H7 (cell line): ENCODE measurements at places on chromosomes 5 and 9.

GRCh38 chr5:168093200-168093910 lies 198.1 kb upstream of the WWC1 start:
- no peak for DNase-seq

- DNase-seq, result no peak
Measured at GRCh38 chr9:112570671-112571167, 84.1 kb downstream of the KIAA1958 start.

GRCh38 chr5:142290577-142291299 lies 34.1 kb downstream of the SPRY4 start:
- no peak for DNase-seq

GRCh38 chr9:37324691-37325490 lies 97.6 kb upstream of the GRHPR start:
- peak; percentile 2 for DNase-seq

DNA sequence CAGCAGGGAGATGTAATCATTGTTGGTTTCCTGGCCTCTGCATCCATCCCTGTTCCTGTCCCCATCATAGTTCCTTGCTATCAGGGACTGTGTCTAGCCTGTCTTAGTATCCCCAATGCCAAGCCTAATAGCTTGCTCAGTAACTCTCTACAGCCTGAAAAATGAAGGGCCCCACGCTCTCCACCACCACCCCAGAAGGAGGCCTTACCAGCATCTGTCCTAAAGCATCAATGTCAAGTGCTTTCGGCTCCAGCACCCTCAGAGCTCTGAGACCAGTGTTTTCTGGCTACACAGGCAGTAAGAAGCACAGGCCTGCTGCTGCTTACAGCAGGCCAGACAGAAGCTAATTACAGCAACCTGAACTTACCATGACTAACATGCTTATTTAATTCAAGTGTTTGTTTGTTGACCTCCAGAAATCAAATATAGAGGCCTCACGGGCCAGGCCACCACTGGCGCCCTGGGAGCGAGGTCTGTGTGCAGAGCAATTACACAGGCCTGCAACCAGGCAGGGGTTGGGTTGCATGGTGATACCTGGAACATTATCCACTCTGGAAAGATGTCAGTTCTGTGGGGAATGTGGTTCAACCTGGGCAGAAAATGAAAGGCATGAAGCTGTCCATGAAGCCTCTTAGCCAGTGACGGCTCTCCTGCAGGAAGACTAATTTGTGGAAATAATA lies 124.3 kb downstream of the SLC1A3 start:
- no peak for DNase-seq

- DNase-seq, result no peak
Measured at GRCh38 chr5:58759745-58760144, 176.9 kb downstream of the RAB3C start.

DNA sequence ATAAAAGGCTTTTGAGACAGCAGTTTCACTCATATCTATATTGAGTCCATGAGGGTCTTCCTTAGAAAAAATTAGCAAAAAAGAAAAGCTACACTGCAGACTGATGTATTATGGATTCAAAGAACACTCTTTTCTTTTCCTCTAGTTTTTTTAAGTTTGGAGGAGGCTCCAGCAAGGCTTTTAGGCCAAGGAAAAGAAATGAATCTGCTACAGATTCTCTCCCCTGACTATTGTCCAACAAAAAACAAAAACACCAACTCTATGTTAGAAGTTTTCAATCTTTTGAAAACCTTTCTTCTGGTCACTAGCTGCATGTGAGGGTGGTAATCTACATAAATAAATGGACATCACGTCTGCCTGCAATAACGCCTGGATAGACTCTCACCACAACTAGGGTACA lies 310.4 kb downstream of the ARL15 start:
- DNase-seq, result no peak

DNA sequence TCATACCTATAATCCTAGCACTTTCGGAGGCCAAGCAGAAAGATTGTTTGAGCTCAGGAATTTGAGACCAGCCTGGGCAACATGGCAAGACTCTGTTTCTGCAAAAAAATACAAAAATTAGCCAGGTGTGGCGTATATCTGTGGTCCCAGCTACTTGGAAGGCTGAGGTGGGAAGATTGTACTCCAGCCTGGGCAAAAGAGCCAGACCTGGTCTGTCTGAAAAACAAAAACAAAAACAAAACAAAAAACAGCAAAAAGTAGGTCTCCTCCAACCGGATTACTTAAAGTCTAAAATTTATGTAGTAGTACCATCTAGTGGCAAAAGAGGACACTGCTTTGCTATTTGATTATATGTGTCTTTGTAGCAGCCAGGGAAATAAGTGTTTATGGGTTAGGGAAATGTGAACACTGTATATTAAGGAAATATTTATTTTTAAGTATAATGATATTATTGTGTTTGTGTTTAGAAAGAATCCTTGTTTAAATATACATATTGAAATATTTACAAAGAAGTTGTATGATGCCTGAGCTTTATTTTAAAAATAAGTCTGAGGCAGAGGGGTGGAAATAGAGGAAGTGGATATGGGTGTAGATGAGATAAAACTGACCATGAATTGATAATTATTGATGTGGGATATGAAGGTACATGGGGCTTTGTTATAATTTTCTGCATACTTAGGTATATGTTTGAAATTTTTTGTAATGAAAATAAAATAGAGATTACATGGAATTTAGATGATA lies 20.0 kb downstream of the APC start:
- DNase-seq, result peak; percentile 29

- no peak for DNase-seq
Measured at GRCh38 chr9:87567983-87568382, 70.3 kb downstream of the DAPK1 start.

GRCh38 chr5:95664204-95664786 lies 17.7 kb downstream of the RFESD start:
- DNase-seq, result no peak

DNA sequence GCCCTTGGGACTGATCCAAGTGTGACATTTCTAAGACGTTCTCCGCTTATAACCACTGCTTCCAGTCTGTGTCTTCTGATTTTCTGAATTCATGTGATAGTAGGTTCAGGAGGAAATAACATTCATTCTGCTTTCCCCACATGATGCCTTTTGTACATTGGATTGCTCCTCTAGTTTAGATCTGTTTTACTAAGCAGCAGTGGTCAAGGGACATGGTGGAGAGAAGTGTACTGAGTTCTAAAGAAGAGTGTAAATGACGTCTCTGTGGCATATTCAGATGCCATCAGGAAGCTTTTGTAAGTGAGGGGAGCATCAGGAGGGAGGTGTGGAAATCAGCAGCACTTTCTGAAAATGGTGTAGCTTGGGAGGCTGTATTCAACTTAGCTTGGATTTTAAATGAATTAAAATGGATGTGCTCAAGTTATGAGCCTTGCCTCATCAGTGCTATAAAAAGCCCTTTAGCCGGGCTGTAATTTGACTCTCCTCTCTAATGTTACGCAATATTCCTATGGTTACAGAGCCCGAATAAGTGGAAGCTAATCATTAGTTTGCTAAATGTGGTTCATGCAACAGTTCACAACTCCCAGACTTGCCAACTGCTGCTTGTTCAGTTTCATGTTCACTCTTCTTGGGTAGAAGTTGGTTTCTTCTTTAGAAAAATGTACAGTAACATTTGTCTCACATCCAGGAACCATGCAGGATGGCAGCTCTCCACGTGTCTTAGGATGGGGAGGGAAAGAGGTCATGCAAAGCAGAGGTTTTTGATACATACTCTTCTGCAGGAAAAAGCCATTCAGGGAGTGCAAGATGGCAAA lies 281.3 kb downstream of the ARHGAP26 start:
- DNase-seq, result no peak

DNA sequence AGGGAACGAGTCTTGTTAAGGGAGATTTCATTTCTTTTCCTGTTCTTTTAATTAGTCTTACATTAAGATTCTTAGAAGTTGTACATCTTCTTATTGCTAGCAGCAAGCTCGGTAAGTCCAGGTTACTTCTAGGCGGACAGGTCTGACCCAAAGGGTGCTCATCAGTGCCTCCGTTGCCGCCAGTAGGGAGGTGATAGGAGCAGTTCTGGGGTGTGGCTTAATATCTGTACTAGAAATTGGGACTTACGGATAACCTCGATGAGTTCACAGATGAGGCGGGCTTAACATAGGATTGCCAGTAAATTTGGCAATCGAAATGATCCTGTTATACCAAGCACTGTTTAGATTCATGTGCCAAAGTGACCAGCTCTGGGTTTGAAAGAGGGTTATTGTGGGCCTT lies 278.8 kb downstream of the FANCC start:
- no peak for DNase-seq

DNA sequence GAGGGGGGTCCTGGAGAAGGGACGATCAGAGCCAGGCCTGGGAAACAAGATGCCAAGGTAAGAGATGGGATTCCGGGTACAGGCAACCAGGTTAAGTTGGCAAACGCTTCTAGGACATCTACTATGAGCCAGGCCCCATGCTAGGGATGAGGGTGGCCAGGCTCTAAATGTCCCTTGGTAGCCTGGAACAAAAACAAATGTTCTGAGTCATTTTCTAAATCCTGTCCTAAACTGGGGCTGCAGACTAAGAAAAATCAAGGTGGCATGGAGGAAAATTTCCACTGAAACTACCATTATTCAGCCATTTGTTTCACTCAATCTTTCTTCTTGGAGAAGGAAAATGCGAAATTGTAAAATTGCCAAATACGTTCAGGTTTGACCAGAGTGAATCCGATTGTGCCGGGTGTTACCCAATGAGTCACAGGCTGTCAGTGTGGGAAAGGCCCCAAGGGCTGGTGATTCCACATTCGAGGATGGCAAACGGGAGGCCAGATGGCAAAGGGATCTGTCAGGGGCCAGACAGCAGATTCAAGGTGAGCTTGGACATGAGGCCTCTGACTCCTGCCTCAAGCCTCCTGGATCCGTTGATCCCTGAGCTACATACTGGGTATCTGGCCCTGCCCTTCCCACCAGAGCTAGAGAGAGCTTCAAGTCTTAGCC lies 57.6 kb downstream of the PAX5 start:
- DNase-seq, result no peak

DNA sequence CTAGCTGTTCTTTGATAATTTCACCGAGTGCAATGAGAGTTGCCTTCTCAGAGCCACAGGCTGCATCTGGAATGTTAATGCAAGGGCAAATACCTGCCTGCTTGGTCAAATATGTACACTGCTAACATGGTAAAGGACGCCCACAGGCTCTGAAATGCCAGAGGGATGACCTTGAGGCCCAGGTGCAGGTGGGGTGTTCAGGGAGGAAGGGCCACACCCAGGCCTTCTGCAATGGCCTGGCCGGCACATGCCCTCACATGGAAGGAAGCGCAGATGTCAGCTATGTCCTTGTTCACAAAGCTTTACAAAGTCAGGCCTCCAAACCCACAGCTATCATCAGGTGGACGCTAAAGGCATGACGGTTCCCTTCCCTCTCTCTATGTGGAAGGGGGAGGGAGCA lies 48.6 kb downstream of the HRH2 start:
- no peak for DNase-seq
